ENCODE measurements at places on chromosomes 5 and 9. TPM values are rescaled to one million over a fixed set of nuclear protein-coding genes. Genes with fewer than 3 reads are reported as not detected.

Gene FYB1
- total RNA-seq = 10.3 TPM

- ATAC-seq = peak; percentile 81
These were observed 263.1 kb upstream of the RGMB start for GRCh38 chr5:98510143-98510985.

GRCh38 chr9:96021551-96022444 is 146.3 kb downstream of the ERCC6L2 start:
- peak; percentile 52 for ATAC-seq

GRCh38 chr5:66238435-66238834 is 94.3 kb downstream of the SREK1 start:
- ATAC-seq = no peak

DNA sequence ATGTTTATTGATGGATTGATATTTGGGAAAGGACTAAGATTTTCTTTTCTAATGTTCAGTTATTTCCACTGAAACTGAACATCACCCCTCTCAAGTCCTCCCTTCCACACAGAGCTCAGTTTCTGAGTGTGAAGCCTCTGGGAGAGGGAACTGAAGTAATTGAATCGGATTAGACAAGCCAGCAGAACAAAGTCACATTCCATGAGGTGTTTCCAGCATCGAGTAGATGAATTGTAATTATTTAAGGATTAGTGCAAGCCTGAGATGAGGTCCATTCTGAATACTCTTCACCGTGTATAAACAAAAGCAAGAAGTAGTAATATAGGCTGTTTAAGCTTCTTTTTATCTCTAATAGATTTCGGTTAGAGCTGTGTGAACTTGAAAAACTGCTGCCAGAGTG is 2060.5 kb downstream of the MAT2B start:
- no peak for ATAC-seq

Gene PRR7
- total RNA-seq = 7.0 TPM

DNA sequence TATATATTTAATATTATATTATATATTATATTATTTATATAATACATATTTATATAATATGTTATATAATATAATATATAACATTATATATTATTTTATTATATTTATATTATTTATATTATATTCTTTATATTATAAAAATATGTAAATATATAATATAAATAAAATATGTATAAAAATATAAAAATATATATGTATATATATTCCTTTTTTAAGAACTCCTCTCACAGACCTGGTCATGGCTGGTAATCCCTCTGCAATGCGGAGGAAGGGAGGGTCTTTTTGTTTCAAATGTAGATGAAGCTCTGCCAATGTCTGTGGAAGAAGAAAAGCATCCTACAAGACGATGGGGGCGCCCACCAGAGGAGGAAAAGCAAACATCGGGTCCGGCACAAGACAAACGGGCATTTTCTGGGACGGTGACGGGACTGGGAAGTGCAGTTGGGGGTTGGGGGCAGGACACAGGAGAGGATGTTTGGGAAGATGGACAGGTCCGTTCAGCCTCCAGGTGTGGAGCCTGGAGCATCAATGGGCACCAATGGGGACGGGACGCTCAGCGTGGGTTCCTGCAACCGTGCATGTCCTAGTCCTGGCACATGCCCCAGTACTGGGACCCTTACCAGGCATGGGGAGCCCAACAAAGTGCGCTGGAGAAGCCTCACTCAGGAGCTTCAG is 194.0 kb downstream of the IRX1 start:
- no peak for ATAC-seq

Gene GABRA1
- total RNA-seq = 1.6 TPM

DNA sequence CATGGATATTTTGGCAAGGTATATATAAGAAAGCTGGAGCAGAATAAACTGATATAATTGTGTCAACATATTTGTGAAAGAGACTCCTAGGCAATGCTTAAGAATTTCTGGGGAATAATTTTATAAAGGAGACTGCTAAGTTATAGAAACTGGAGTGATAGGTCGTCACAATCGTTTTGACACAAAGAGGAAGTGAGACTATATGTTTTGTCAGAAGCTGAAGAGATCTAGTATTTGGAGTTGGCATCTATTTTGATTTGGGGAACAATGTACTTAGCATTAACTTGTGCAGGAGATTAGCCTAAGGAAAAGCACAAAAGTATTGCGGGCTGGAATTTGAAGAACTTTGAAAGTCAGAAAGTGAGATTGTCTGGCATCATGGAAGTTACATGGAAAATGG is 582.5 kb downstream of the TAF11L14 start:
- ATAC-seq = no peak

DNA sequence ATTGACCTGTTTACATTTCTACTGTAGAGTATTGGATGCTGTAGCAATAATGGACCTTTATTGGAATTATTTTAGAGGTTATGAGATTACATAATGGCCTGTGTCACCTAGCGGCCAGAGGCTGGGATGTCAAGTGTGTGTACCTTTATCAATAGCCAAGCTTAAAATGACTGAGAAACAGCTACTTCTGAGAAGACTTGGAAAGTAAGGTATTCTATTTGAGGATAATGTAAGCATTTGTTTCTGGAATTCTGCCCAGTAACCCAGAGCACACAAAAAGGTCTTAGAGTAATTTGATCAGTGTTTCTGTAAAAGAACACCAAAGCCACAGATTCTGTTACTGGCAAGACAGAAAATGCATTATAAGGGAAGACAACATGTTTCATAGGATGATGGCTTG is 116.8 kb downstream of the MACIR start:
- ATAC-seq = no peak

GRCh38 chr9:95455714-95456113 is 61.1 kb downstream of the PTCH1 start:
- ATAC-seq = no peak

Gene SV2C
- total RNA-seq = 11.9 TPM

Gene SPZ1
- not detected for total RNA-seq

DNA sequence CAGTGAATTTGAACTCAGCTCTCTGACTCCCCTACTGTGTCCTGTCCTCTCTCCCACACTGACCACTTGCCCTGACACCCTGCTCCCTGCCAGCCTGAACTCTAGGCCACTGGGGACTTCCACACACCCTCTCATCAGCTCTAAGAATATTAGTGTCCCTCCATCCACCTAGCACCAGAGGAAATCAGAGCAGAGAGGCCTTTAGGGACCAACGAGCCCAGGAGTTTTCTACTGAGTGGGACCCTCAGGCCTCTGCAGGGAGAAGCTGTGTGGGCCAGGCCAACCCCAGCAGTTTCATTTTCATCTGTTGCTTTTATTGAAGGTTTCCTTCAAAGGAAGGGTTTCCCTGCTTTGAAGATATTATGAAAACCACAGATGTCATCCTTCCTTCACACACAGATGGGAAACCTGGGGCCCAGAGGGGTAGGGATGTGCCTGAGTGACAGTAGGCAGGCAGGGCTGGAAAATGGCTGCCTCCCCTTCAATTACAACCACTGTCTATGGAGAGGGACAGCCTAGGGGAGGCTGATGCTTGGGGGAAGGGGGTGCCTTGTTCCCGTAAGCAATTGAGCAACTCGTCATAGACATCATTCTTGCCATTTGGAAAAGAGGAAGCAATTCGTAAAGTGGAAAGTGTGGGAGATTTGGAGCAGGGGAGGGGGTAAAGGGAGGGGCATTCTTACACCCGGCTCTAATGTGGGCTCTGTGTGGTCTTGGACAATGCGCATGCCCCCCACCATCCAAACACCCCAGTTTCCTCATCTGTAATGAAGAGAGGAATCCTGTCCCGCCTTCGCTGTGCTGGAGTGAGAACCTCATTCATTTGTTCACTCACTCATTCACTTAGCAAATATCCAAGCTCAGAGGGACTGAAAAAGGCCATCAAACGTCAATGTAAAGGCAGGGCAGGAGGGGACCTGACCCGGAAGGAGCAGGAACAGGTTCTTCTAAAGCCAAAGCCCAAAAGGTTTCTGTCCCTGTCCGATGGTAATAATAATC is 3.9 kb downstream of the GLIPR2 start:
- ATAC-seq = no peak

Gene MLANA
- total RNA-seq = 1.1 TPM

Gene SCGB3A1
- not detected for total RNA-seq

Gene MYOZ3
- total RNA-seq = 3.1 TPM

Gene OR5C1
- not detected for total RNA-seq

Gene INSL4
- not detected for total RNA-seq

DNA sequence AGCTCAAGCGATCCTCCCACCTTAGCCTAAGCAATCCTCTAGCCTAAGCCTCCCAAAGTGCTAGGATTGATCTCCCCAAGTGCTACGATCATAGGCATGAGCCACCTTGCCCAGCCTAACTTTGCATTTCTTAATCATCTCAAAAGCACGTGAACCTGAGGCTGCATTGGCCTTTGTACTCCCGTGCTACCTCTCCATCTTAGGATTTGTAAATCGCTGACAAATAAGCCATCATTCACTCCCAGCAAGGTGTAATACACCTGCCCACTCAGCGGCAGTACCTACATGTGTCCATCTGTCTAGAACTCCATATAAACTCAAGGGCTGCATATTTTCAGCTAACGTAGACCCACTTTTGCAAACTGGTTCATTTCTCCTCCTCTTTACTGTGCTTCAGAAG is 2.8 kb downstream of the ANKH start:
- ATAC-seq = no peak

- no peak for ATAC-seq
These were observed 359.3 kb downstream of the LRRC70 start for GRCh38 chr5:62937661-62938558.

- no peak for ATAC-seq
These were observed 2.0 kb upstream of the RALGDS start for GRCh38 chr9:133122935-133123611.

Data from motor neuron (in vitro differentiated cells).